ENCODE measurements at places on chromosomes 7 and 10.
A peak's percentile ranks its signal among the peaks of the same experiment; 100 is the strongest.

DNA sequence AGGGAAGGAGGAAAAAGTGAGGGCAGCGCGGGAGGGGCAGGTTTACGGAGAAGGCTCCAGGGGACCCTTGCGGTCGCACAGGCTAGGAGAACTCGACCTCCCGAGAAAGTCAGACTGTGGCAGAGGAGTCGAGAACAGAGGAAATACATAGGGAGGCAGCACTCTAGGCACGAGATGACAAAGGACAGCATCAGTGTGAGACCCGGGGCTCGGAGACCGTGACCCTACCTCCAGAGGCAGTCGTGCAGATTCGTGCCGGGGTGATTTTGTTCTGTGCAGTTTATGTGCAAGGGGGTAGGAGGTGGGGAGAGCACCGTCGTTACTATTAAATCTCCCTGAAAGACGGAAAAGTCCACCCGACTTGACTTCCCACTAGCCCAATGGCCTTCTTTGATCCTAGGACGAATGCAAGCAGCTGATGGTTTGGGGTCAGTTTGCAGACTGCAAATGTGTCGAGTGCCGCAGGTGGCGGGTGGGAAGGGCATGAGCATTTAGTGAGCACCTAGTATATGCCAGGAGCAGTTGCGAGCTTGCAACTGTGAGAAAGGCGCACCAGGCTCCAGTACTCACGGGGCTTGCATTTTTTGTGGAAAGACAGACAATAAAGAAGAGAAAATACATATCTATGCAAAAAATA lies 674 bp upstream of the OSBPL3 start:
- DNase-seq: peak; percentile 62

DNA sequence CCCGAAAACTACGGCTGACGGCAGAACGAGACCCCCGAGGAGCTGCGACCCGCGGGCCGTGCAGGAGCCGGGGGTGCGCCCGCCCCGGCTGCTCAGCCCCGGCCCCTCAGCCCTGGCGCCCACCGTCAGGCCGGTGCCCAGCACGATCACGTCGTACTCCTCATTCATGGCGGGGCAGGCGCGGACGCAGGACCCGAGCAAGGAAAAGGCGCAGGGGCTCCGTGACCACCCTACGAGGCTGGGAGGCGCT lies 218 bp downstream of the GDI2 start:
- no peak for DNase-seq

DNA sequence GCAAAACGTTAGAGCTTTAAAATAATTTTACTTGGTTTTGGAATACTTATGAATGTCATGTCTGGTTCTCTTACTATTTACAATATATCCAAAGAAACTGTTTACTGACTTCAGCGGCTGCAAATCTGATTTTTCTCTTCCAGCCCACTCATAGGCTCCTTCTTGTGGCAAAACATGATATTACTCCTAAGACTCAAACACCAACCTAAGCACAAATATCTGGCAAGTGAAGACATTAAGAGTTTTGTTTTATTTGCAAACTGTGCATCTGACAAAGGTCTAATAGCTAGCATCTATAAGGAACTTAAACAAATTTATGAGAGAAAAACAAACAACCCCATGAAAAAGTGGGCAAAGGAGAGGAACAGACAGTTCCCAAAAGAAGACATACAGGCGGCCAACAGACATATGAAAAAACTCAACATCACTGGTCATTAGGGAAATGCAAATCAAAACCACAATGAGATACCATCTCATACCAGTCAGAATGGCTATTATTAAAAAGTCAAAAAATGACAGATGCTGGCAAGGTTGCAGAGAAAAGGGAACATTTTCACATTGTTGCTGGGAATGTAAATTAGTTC lies 20.3 kb upstream of the GJC3 start:
- DNase-seq: no peak

DNA sequence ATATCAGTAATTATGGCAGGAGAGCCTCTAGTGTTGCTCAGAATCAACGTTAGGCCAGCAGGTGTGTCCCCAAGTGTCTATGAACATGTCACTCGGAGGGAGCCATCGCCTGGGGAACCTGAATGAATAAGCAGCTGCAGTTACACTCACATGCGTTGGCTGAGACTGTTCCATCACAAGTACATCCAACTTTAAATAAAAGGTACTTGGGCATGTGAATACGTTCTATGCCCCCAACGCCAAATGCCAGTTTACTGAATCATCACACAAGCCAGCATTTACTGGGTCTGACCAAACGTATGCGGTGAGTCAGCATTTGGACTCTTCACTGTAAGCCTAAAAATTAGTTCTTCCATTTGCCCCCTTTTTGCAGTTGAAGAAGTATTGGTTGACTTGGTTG lies 207.6 kb upstream of the PLXNA4 start:
- DNase-seq: peak; percentile 95

- no peak for DNase-seq
These were observed 69.8 kb downstream of the ORC5 start for GRCh38 chr7:104137971-104138370.

- DNase-seq: no peak
These were observed 1.5 kb downstream of the DUSP5 start for GRCh38 chr10:110498982-110499795.

DNA sequence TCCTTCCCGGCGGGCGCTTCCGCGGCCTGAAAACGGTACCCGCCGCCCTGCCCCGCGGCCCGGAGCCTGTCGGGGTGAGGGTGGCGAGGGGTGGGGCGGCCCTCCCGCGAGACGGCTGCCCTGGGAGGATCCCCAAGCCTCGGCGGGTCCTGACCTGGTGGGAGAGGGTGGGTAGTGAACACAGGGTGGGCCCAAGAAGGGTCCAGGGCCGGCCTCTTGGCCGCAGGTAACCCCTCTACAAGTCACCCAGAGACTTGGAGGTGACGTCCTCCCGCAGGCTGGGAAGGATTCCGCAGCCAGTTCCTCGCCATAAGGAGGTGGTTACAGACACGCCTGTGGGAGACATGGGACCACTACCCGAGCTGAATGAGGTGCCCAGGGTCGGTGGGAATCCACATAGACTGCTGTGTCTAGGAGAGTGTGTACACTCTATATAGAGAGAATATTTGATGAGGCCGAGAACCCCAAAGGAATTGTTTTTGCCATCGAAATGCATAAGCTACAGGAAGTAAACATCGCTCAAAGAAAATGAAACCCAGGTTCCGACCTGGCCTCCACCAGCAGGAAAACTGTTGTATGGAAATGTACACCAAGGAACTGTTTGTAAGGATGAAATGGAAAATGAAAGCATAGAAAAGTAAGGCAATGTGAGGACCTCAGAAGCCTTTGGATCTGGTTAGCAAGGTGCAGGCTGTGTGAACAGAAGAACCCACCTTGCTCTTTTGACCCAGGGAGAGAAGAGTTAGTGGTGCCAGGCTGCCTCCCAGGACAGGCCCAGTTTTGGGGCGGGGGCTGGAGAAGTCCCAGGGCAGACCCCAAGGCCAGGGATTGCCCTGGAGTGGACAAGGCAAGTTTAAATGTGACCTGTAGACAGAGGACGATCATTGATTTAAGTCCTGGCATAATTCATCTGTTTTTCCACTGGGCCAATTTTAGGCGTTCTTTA lies 659 bp downstream of the OPTN start:
- DNase-seq: no peak

DNA sequence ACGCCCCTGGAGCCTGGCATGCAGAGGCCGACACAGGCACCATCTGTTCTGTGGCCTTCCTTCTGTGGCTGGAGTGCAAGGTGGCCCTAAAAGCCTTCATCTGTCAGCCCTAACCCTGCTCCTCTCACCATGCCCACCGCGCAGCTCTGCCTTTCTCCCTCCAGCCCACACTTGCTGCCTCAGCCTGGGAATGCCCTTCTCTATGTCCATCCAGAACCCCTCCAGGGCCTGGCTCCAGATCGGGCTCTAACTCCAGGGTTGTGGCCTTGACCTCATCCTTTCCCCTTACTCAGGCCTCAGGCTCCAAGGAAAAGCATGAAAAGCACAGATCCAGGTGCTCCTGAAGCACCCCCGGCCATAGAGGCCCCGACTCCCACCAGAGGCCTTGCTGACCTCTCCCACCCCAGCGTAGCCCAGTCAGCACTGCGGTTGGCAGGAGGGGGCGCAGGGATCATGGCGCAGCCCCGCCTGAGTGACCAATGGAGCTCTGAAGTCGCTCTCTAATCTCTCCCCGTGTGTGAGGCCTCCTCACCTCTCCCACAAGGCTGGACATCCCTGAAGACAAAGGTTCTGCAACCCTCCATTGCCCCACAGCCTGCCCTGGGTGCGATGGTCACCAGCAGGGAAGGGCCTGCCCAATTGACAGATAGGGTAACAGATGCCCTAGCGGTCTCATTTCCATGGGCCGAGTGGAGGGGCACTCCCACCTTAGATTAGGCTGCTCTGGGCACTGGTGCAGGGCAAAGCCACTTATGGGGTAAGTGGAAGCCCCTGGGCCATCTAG lies 9.2 kb downstream of the ZCCHC24 start:
- no peak for DNase-seq

DNA sequence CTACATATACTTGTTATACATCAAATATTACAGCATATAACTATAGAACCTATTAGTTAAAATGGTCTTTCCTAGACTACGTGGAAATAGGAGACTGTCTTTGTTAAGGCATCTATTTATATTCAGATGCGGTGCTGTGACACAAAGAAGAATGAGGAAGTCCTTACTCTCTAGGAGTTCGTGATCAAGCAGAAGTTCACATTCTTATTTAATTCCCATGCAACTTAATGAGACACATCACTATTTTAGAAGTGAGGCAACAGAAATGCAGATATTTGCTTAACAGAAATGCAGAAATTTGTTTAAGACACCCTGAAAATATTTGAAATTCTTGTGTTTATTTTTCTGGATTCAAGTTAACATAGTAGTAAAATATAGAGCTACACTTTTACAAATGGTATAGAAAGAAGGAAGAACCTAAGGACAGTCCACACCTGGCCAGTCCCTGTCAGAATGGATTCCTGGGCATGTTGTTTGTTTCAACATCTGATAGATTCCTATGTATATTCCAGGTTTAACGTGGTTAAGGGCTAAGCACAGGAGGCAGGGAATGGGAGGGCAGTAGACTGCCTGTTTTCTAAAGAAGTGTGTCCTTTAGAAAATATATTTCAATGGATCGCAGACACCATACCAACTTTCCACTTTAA lies 70.6 kb upstream of the NXPH1 start:
- no peak for DNase-seq

GRCh38 chr10:11299125-11299524 lies 281.5 kb downstream of the CELF2 start:
- no peak for DNase-seq

DNA sequence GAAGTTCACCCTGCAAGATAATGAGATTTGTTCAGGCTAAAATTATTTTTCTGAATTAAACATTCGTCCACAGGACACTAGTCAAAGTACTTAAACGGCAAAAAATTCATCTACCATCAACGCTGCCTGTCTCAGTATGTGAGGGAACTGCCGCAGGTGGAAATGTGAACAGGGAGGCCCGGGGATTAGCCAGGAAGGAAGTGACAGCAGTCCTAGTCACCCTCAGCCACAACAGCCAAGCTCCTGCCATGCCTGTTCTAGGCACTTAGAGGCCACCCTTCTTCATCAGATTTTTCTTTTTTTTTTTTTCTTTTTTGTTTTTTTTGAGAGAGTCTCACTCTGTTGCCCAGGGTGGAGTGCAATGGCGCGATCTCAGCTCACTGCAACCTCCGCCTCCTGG lies 9.4 kb downstream of the NUDT5 start:
- DNase-seq: no peak

GRCh38 chr7:47597379-47597778 lies 15.5 kb upstream of the TNS3 start:
- DNase-seq: no peak

DNA sequence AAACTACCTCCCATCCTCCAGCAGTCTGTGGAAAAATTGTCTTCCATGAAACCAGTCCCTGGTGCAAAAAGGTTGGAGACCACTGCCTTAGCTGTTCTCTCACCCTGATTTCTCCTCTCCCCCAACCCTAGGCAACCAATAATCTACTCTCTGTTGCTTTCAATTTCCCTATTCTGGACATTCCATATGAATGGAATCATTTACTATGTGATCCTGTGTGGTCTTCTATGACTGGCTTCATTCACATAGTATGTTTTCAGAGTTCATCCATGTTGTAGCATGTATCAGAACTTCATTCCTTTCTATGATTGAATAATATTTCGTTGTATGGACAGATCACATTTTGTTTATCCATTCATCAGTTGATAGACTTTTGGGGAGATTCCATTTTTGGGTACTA lies 38.3 kb upstream of the DLG5 start:
- no peak for DNase-seq

DNA sequence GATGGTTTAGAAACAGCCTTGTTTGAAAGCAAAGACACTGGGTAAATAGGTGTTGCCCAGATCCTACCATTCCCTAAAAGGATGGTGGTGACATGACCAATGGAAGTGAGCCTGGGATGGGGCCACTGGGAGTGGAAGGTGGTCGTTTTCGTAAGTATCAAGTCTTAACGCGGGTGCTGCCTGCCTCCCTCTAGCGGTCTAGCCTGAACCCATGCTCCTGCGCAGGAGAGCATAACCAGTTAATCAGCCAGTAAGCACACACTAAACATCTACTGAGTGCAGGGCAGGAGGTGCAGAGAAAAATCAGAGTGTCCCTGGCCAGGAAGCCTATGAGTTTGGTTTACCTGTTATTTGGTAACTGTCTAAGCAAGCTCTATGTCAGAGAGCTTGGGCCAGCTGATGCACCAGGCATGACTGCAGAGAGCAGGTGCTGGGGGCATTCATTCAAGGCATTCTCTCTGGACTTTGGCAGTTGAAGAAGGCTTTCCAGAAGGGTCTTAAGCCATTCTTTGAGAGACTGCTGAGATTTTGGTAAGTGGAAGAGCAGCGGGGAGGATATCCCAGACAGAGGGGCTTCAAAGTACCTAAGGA lies 930 bp downstream of the GARIN1A start:
- DNase-seq: no peak

DNA sequence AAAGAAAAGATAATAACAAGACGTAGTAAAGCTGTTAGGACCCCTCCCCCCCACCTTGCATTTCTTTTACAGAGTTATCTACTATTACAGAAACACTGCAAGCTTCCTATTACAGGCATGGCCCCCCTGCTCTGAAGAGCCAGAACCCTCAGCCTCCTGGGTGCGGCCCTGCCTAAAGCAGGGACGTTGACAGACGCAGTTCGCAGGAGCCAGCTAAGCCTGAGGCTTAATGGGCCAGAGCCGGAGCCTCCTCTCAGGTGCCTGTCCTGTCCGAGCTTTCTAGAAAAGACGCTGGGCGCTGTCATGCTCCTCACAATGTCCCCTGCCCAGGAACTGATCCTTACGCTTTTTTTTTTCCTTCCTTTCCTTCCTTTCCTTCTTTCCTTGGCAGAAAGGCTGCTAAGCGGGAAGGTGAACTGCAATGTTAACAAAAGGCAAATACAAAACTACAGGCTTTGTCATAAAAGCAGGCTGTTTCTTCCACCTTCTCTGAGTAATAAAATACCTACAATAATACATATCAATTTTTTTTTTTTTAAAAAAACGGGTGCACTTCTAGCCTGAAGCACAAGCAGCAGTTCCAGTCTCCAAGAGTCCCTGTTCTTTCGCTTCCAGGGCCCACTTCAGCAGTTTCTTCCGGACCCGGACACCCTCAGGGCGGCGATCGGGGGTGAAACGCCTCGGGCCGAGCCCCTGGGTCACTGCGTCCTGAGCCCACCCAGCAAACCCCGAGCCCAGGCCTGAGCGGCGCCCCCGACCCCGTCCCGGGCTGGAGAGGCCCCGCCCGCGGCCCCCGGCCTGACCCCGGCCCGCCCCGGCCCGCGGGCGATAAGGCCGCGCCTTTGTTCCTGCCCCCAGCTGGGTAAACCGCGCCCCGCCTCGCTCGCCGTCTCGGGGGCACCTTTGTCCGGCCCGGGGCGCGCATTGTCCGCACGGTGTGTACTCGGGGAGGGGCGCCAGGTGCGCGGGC lies 11.2 kb downstream of the MNX1 start:
- no peak for DNase-seq
